ENCODE measurements at places on chromosomes 1 and 21.
A peak's percentile ranks its signal among the peaks of the same experiment; 100 is the strongest.

DNA sequence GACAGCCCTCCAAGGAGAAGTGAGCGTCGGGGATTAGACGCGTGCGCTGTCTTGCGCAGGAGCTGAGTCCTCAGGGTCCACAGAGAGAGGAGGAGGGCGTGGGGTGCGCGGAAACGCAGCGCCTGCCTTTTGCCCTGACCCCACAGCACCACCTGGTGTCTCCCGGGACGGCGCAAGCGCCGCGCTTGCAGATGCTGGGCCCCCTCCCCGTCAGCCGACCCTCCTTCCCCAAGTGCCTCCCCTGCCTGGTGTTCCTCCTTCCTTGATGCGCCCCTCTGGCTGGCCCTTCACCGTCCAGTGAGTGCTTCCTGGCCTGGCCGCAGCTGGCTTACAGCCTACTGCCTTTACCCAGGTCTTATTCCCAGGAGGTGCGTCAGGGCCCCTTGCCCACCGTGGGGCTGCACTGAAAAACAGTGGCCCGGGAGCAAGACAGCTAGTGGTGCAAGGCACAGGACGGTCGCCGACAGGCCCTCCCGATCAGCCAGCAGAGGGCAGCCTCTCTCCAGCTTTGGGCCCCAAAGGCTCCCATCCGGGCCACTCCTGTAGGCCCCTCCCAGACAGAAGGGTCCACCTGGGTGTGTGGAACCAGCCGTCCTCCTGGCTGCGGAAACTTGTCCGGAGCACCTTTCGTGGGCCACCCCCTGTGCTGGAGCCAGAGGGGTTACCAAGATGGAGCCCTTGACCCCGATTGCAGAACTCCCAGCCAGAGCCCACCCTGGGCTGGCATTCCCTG lies 12.9 kb upstream of the PHLDA3 start:
- DNase-seq = no peak

- no peak for DNase-seq
These were observed 76.8 kb downstream of the POU2F1 start for GRCh38 chr1:167297222-167298214.

DNA sequence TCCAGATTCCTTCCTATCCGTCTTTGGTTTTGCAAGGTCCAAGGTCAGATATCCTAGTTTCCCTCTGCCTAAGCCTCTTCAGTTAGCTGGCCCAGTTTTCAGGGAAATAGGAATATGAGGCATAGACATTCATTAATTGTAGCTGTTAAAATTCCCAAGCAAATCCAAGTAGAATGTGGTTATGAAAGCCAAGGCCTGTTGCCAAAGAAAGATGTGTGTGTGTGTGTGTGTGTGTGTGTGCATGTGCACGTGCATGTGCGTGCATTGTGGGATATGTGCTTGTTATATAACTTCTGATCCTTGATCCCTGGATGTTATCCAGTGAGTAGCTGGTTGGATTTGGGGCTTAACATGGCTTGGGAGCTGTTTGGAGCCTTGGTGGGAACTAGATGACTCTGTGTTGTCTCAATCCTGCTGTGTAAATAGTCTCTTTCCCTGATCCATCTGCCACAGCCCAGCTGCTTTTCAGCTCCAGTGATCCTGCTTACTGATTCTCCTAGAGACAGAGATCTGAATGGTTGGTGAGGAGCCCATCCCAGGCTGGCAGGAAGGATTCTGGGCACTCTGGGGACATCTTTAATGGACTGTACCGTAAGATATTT lies 70.6 kb upstream of the GCLM start:
- peak; percentile 84 for DNase-seq

DNA sequence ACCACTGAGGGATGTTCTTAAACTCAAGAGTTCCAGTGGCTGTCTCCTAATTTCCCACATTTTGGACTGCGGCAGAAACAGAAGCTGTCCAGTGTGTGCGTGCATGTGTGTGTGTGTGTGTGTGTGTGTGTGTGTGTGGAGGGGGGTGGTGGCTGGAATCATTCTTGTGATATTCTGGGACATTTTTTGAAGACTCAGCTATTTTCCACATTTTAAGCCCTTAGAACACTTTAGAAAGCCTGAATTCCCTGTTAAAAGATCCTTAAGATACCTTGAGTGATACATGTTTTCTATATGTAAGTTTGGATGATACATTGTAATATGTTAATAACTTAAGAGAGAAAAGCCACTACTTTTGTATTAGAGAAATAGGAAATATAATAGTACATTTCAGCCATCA lies 636.4 kb downstream of the PLPP3 start:
- DNase-seq = no peak

DNA sequence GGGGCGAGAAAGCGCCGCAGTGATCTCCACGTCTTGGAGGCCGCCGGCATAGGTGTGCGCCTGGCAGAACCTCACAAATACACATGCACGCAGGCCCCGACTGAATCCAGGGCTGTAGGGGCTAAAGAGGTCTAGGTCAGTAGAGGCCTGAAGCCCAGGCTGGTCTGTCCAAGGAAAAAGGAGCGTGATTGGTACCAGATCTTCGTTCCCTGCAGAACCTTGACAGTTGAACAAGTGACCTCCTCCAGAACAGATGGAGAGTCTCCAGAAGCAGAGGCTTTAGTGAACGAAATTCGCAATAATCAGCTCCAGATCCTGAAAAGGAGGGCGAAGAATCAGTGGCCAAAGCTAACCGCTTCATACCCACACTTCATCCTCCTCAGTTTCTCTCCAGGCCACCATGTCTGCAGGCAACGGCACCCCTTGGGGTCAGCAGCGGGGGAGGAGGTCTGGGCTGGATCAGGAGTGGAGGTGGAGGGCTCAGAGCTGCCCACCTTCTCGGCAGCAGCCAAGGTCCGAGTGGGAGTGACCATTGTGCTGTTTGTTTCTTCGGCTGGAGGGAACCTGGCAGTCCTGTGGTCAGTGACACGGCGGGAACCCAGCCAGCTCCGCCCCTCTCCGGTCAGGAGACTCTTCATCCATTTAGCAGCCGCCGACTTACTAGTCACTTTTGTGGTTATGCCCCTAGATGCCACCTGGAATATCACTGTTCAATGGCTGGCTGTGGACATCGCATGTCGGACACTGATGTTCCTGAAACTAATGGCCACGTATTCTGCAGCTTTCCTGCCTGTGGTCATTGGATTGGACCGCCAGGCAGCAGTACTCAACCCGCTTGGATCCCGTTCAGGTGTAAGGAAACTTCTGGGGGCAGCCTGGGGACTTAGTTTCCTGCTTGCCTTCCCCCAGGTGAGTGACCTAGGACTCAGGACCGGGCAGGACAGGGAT lies 749 bp upstream of the PEX11B start:
- DNase-seq = no peak

GRCh38 chr1:38403667-38404066 lies 357.1 kb upstream of the POU3F1 start:
- DNase-seq = no peak

GRCh38 chr1:19336543-19336942 lies 24.4 kb downstream of the SLC66A1 start:
- DNase-seq = no peak

DNA sequence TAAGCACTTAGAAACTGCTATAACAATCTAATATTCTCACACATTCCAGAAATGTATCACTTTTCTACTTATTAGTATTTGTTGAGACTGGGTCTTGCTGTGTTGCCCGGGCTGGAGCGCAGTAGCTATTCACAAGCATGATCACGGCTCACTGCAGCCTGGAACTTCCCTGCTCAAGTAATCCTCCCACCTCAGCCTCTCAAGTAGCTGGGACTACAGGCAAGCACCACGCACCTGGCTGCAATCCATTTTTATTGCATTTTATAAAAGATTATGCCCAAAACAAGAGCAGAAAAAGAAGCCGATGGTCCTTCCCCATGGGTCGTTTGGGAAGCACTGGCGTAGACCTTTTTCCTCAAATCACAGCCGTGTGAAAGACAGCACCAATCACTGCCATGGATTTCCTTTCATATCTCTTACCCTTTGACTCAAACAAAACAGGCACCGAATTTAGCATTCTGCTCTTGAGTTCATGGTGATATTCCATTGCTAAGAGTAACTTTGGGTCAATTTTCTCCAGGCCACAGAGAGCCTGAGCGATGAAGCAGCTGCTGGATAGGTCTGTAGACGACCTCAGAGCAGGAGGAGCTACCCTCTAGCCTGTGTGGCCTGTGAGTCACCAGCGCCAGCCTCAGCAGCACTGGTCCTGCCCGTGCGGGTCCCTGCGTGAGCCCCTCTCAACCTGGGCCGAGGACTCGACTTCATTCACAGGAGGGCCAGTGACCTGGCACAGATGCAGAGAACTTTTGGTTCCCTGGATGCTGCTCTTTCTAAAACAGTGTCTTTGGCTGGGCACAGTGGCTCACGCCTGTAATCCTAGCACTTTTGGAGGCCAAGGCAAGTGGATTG lies 80.8 kb downstream of the PIK3CD start:
- DNase-seq = no peak

DNA sequence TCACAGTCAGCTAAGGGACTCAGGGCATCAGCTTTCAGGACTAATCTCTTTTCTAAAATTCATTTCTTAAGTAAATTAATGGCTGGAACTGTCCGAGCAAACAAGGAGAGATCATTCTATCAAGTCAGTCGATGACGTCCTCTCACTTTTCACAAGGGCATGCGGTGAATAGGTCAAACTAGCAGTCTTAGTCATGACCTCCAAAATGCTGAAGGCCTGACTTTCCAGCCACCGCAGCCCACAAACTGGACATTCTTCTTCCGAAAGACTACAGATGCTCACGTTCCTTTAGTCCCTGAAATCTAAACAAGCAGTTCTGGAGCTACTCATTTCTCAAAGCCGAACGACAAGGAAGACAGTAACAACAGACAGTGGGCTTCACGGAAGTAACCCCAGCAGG lies 127.9 kb downstream of the TIAM1 start:
- DNase-seq = no peak

- no peak for DNase-seq
These were observed 21.3 kb upstream of the GRIK3 start for GRCh38 chr1:37055631-37056030.

- peak; percentile 80 for DNase-seq
These were observed 67.7 kb upstream of the RCC1 start for GRCh38 chr1:28437924-28438699.

Data from fibroblast of skin of left biceps (primary cell).